Dermis blood vessel endothelial cell (primary cell): ENCODE measurements at places on chromosomes 3 and 15.

DNA sequence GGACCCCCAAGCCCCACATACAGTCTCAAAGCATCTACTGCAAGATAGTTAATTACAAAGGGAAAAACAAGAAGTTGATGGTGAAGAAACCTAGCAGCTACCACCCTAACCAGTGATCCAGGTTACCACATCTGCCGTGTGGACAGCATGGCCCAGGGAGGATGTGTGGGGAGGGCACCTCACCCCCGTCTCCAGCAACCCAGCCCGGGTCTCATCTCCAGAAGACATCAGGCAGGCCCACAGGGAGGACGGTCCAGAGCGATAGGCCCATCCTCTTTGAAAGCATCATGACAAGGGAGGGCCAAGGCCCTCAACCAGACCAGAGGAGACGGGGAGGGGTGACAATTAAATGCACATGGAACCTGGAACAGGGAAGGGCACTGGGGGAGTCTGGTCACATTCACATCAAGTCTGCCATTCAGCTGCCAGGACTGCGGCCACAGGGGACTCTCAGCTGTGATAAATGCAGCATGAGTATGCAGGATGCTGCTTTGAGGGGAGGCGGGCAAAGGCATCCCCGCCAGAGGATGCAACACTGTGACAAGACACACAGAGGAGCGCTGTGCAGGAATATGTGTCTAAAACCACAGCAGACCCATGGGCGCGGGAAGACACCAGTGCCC lies 18.8 kb downstream of the ZXDC start:
- no peak for DNase-seq

- DNase-seq = peak; percentile 77
Measured at GRCh38 chr3:9769426-9770275, at the start of gene CAMK1. CAMK1 (minus strand) TSS chr3:9769947; CDS start chr3:9767749, 2,198 bp downstream.

DNA sequence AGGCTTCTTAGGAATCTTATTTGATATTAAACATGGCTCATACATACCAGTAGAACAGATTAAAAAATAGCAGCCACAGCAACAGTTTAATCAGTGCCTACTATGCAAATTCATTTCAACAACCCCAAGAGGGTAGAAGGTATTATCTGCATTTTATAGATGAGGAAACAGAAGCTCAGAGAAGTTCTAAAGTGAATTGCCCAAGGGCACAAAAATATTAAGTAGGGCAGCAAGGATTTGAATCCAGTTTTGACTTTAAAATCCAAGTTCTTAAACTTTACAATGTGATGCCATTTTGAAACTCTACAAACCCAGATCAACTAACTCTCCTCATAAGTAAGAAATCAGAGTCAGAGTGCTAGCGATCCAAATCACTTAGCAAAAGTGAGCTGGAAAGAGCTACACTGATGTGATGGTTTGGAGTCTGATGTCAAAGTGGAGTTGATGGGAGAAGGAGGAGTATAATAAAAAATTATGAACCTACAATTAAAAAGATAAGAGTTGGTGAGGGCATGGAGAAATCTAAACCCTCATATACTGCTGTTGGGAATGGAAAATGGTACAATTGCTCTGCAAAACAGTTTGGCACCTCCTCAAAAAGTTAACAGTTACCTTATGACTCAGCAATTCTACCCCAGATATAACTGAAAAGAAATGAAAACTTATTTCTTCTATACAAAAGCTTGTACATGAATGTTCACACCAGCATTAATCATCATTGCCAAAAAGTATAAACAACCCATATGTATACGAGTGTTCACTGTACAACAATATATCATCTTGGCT lies 51.0 kb upstream of the PLXND1 start:
- peak; percentile 37 for DNase-seq

- no peak for DNase-seq
Measured at GRCh38 chr15:80890341-80891005, 99.1 kb downstream of the MESD start.

DNA sequence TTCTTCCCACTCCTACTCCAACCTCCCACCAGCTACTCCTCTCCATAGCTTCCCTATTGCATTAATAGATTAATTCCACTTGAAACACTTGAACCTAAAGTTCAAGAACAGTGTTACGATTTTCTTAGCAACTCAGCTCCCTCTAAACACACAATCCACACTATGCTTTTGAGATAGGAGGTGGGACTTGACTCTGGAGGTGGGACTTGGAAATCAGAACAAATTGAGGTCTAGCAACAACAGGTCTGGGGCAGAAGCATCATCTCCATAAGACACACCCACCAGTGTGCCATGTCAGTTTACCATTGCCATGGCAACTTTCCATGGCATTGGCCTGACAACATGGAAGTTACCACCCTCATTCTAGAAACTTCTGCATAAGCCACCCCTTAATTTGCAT lies 336.5 kb upstream of the ALCAM start:
- no peak for DNase-seq

DNA sequence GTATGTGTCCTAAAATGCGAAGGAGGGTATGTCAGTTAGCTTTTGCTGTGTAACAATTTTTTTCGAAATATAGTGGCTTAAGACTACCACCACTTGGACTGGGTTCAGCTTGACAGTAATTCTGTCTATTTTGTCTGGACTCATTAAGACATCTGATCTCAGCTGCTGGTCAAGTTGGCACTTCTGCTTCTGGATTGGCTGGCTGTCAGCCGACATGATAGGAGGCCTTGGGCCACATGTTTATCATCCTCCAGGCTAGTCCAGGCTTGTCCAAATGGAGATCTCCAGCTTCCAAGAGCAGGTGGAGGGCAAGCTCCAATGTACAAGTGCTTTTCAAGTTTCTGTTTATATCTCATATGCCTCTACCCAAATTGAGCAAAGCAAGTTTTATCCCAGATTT lies 95.9 kb downstream of the GALK2 start:
- no peak for DNase-seq

DNA sequence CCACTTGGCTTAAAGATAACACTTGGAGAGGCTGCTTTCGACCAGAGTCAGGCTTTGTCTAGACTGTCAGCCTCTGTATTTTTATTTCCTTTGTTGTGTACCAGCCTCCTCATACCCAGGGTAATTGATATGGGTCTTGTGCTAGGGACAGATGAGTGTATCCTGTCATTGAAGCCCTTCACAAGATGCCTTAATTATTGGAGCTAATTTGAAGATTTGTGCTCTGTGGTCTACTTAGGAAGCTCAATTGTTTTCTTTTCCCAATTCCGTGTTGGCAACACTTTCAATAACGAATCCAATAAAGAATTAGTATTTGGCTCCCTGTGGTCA lies 60.5 kb upstream of the DPH6 start:
- no peak for DNase-seq

- DNase-seq = no peak
Measured at GRCh38 chr3:42035816-42036482, 55.2 kb upstream of the TRAK1 start.

DNA sequence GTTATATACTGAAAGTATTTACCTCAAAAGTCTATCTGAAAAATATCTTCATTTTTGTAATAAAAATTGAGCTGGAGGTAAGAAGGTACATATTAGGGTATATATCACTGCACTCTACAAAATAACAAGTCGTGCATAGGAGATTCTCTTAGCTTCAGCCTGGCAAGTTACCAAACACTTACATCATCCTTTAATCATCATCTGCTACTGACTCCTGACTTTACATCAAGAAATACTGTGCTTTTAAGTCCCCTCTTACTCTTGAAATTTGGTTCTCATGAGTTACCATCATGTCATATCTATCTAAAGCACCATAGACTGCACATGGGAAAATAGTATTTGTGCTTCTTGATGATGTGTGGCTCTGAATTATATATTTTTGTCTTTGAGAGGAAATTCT lies 50.8 kb downstream of the LYSMD4 start:
- peak; percentile 95 for DNase-seq

- peak; percentile 58 for DNase-seq
Measured at GRCh38 chr15:38254051-38254883, 1.6 kb downstream of the SPRED1 start.

- DNase-seq = no peak
Measured at GRCh38 chr3:171732756-171733155, 77.5 kb downstream of the PLD1 start.

DNA sequence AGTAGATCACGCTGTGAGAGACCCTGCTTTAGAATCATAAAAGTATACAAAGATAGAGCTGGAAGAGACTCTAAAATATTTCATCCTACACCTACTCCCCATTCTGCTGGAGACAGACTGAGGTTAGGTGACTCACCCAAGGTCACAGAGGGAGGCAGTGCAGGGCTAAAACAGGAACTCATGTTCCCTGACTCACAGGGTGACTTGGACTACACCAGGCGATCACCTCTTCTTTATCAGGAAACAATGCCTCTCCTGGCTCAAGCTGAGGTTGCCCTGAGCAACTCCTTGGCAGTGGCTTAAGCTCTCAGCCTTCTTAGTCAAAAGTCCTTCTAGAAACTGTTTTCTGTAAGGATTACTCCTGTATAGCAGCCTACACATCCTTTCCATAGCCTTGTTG lies 26.4 kb upstream of the TNFAIP8L3 start:
- DNase-seq = peak; percentile 99
